ENCODE measurements at places on chromosomes 6 and 20. TPM values are rescaled to one million over a fixed set of nuclear protein-coding genes. Genes with fewer than 3 reads are reported as not detected.
A peak's percentile ranks its signal among the peaks of the same experiment; 100 is the strongest.

- no peak for DNase-seq
- no peaks in the 10 kb centered on the region for H3K4me1 ChIP-seq
- H3K27ac ChIP-seq, result no peak overlapping the region
- no peaks in the 10 kb centered on the region for H3K27me3 ChIP-seq
- H3K36me3 ChIP-seq, result no peaks in the 10 kb centered on the region
Observed at GRCh38 chr20:24445510-24446170, 23.8 kb upstream of the SYNDIG1 start.

- no peak overlapping the region for H3K4me3 ChIP-seq
- DNase-seq, result no peak
- H3K4me1 ChIP-seq, result no peaks in the 10 kb centered on the region
- no peaks in the 10 kb centered on the region for H3K36me3 ChIP-seq
Observed at GRCh38 chr6:170253910-170254269, 37.0 kb downstream of the DLL1 start.

DNA sequence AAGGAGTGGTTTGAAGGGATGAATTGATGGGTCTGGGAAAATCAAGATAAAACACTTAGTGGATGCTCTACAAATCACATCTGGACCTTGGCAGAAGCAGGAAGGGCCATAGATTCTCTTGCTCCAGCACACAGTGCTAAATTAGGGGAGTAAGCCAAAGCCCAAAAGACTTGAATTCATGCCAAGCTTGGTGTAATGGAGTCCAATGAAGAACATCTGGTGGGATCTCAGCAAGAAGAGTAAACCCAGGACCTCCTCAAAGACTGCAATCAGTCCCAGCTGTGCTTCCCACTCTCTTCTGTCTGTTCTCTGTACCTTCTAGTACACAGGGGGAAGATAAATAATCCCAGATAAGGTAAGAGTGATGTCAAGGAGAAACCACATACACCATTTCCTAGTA is 683.4 kb downstream of the RNF144B start:
- no peak overlapping the region for H3K27ac ChIP-seq
- no peak for DNase-seq
- H3K4me1 ChIP-seq, result no peaks in the 10 kb centered on the region
- H3K4me3 ChIP-seq, result no peak overlapping the region
- H3K27me3 ChIP-seq, result no peaks in the 10 kb centered on the region
- no peaks in the 10 kb centered on the region for H3K36me3 ChIP-seq

DNA sequence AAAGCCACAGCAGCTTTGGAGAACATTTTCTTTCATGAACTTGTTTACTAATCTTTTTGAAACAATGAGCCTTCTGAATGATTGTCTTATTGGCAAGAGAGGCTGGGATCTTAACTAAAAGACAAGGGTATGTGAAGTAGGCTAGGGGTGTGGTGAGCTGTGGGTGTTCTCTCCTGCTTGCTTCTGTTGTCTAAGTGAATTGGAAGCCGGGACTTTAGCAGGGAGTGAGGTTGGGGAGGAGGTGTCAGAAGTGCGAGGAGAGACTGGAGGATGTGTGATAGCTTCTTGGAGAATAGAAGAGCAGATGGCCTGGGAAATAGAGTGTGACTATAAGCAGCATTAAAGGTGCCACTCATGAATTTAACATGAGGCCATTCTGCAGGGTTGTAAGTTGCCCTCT is 562.8 kb downstream of the UTRN start:
- DNase-seq, result no peak
- H3K36me3 ChIP-seq, result peaks cover 69% of the 10 kb centered on the region
- no peaks in the 10 kb centered on the region for H3K4me1 ChIP-seq
- H3K27me3 ChIP-seq, result no peaks in the 10 kb centered on the region
- H3K4me3 ChIP-seq, result no peak overlapping the region
- no peak overlapping the region for H3K27ac ChIP-seq

- no peak overlapping the region for H3K4me3 ChIP-seq
- DNase-seq, result no peak
- H3K27me3 ChIP-seq, result peaks cover 2% of the 10 kb centered on the region
- H3K36me3 ChIP-seq, result no peaks in the 10 kb centered on the region
Observed at GRCh38 chr6:118161343-118161742, 254.3 kb downstream of the SLC35F1 start.

- no peaks in the 10 kb centered on the region for H3K4me1 ChIP-seq
- H3K27ac ChIP-seq, result no peak overlapping the region
- peaks cover 57% of the 10 kb centered on the region for H3K27me3 ChIP-seq
- no peak overlapping the region for H3K4me3 ChIP-seq
- no peaks in the 10 kb centered on the region for H3K36me3 ChIP-seq
Observed at GRCh38 chr6:50826803-50827202, 8.1 kb downstream of the TFAP2B start.

DNA sequence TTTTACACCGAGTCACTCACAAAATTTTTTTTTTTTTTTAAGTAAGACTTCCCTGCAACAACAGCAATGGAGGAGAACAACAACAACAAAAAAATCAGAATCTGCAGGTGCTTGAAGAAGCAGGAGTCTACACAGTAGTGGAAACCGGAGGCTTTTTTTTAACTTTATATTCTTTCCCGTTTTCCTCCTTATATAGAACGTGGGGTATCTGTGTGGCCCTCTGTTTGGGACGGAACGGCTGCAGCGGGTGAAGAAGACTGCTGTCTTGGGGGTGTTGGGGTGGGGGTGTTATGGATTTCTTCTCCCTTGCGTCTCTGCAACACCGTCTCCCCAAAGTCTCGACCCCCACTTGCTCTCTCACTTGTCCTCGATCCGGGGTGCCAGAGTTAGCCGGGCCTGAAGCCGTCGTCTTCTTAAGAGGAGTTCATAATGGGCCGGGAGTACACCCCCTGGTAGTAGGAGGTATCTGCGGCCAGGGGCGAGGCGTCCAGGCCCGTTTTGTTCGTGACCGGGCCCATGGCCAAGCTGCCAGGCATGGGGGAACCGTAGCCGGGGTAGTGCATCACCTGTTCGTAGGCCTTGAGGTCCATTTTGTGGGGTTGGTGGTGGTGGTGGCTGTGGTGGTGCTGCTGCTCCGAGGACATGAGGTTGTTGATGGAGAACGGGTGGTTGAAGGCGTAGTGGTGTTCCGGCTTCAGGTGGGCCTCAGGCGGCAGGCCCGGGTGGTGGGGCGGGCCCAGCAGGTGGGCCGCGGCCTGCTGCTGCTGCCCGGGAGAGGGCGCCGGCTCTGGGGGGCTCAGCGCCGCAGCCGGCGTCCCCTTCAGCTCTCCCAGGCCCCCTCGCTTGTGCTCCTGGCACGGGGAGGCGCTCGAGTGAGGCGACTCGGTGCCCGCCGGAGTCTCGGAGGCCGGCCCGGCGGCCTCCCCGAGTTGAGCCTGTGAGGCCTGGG is 2.7 kb downstream of the FOXA2 start:
- peaks cover 15% of the 10 kb centered on the region for H3K36me3 ChIP-seq
- peak overlapping the region; percentile 44 for H3K27ac ChIP-seq
- peaks cover 62% of the 10 kb centered on the region for H3K27me3 ChIP-seq
- DNase-seq, result no peak
- no peak overlapping the region for H3K4me3 ChIP-seq

GRCh38 chr20:39342463-39342862 is 380.3 kb downstream of the DHX35 start:
- DNase-seq, result no peak
- no peaks in the 10 kb centered on the region for H3K36me3 ChIP-seq
- H3K27ac ChIP-seq, result no peak overlapping the region
- H3K4me1 ChIP-seq, result no peaks in the 10 kb centered on the region
- H3K4me3 ChIP-seq, result no peak overlapping the region

MLIP gene
- not detected for total RNA-seq

TP53INP2 gene
- 3.3 TPM for total RNA-seq

HTR1E gene
- not detected for total RNA-seq

Measured in activated CD4-positive, alpha-beta memory T cell treated with anti-CD3 and anti-CD28 coated beads, Interleukin-2, amount 10 ng/mL, durations not matched to agents 7 days and 5 days (primary cell).